ENCODE measurements at places on chromosomes 5 and 9.

- no peak for DNase-seq
Observed at GRCh38 chr9:93237540-93237939, 53.6 kb downstream of the WNK2 start.

- DNase-seq = no peak
Observed at GRCh38 chr9:128588581-128589233, 36.3 kb downstream of the SPTAN1 start.

- DNase-seq = no peak
Observed at GRCh38 chr5:91098541-91098940, 284.6 kb downstream of the ARRDC3 start.

DNA sequence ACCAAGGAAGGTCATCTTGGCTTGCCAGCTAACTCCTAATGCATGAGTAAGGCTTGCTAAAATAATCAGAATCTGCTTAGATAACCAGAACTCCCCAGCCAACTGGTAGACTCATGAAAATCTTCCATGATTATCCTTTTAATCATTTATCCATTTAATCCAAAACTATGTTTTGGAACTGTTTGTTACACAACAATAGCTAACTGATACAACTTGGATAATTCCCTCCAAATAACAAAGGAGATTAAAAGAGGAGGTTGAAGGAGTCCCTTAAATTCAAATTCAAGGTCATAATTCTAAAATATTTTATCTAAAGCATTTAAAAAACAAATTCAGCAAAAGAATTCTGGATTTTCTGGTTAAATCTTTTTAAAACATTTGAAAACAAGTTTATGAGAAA lies 222.1 kb downstream of the DEPDC1B start:
- DNase-seq = no peak

DNA sequence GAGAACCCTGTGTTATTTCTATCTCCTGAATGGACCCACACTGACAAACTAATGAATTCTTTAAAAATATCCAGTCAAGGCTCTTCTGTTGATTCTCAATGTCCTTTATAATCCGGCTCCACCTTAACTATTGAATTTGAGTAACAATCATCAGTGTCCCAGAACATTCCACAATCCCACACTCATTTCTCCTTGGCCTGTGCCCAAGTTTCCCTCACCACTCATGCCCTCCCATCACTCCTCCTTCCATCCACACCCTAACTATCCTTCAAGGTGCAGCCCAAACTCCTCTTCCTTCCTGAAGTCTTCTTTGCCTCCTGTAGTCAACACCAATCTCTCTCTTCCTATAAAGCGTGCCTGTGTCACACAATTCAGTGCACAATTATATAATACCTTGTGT lies 106.1 kb downstream of the NUDT12 start:
- DNase-seq = no peak

GRCh38 chr9:18002718-18003438 lies 424.0 kb downstream of the SH3GL2 start:
- DNase-seq = no peak

- DNase-seq = no peak
Observed at GRCh38 chr5:138305797-138306196, 25.8 kb downstream of the CDC25C start.

GRCh38 chr5:2883771-2884170 lies 132.3 kb upstream of the IRX2 start:
- DNase-seq = no peak

DNA sequence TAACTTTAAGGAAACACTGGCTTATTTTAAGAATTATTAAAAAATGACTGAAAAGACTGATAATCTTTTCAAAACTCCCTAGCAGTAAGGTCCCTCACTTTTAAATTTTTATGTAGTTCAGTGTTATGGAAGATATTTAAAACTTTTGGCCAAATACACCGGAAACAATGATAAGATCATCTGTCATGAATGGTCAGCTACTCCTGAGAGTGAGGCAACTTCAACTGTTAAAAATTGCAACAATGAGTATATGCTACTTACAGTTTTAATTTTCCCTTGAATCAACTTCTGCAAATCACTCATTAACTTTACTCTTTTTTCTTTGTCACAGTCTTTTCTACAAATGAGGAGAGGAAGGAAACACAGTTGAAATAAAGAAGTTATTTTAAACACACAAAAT lies 10.8 kb downstream of the PUM3 start:
- DNase-seq = no peak

DNA sequence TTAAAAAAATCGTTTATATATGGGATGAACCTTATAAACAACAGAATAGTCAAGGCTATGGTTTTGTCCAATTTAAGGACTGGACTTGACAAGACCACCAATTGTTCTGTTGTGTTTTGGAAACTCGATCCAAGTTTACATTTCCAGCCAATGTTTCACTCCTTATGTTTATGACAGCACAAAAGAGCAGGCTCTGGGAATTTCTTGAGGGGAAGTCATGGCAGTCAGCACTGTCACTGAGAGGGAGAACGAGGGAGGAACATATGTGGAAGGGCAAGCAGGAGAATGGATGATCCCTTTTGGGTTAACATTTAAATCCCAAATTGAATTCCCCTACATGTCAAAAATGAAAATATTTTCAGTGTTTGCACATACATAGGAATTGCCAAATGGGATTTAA lies 292.5 kb downstream of the MARCHF11 start:
- DNase-seq = no peak

DNA sequence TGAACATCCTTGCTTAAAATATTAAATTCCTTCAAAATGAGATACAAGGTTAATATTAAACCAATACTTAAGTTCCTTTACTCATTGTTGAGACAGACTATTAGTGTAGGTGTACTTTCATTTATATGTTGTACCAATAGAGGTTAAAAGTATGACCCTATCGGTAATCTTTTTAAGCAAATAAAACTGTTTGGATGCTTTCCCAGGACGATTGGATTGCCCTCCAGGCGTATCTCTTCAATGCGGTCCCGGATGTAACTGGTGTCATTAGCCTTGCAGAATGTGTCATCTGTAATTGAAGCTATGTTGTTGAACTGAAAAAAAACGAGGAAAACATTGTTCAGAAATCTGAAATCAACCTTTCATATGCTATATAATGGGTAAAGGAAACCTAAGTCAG lies 18.9 kb downstream of the OGN start:
- DNase-seq = no peak

DNA sequence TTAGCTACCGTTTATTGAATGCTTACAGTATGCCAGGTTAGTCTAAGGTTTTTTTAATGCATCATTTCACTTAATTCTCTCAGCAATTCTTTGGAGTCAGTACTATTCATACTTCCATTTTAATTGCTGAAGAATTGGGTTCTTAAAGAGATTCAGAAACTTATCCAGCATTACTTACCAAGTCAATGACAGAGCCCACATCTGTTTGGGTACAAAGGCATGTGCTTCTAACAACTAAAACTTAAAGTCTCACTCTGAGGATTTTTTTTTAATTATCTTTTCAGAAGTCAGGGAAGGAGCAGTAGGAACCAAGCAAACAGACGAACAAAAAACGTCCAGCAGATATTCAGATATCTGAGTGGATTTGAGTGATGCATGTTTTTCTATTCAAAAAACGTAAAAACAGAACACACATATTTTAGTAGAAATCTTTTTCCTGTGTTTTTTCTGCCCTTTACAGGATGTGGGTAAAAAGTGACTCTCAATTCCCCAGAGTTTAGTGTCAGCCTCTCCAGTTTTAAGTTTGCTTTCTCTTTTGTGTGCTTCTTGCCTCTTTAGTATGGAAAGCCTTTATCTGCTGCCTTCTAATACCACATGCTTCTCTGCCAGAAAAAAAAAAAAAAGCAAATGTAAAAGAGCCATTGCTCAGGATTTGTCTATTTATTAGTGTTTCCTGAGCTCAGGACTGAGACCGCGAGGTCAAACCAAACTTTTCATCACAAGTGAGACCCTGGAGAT lies 118.0 kb downstream of the PRKACG start:
- no peak for DNase-seq

DNA sequence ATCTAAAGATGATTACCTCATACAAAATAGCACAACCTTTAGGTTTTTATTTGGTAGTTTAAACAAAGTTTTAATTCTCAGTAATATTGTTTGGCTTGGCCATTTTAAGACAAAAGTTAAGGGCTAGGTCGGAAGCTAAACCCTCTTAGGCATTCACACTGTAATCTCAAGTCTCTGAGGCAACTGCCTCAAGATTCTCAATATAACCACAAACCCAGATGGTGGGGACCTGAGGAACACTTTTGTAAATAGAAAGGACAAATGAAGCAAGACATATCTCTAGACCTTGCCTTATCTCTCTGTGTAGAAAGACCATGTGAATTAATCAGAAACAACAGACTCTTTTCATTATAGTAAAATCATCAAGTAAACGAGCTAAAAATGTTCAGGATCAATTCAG lies 500.2 kb upstream of the CDH6 start:
- no peak for DNase-seq

DNA sequence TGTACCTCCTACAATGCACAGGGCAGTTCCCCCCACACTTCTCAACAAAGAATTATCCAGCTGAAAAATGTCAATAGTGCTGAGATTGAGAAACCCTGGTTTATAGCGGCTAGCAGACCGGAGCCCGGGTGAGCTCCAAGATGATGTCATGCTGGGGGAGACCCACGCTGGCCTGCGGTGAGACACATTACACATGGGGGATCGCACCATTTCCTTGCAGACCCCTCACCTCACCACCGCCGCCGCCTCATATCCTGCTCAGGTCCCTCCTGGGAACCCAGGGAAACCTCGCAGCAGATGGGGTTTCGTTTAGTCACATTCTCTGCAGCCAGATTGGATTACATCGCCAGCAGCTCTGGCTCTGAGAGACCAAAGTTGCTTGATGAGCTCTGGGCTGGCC lies 14.7 kb upstream of the TNC start:
- DNase-seq = no peak

GRCh38 chr9:37406603-37407401 lies 15.7 kb upstream of the GRHPR start:
- DNase-seq = no peak

Data from BJ (cell line).